BJ (cell line): ENCODE measurements at places on chromosomes 2 and 18. TPM values are rescaled to one million over a fixed set of nuclear protein-coding genes. Genes with fewer than 3 reads are reported as not detected.

Gene B3GNT7
- 0.06 and 0.15 TPM in 2 replicates for polyA plus RNA-seq

Gene PRKRA
- polyA plus RNA-seq: 30.4 and 51.6 TPM in 2 replicates

Gene TDRD15
- not detected in 2 replicates for polyA plus RNA-seq

Gene MATN3
- 0.92 and 0.97 TPM in 2 replicates for polyA plus RNA-seq

Gene IL36G
- polyA plus RNA-seq: not detected in 2 replicates

Gene LAMA1
- polyA plus RNA-seq: 3.2 and 3.4 TPM in 2 replicates

Gene SLC8A1
- 18.5 and 34.5 TPM in 2 replicates for polyA plus RNA-seq

Gene GNAL
- polyA plus RNA-seq: 0.21 and 0.43 TPM in 2 replicates

Gene SLC4A5
- polyA plus RNA-seq: 0.07 and 0.16 TPM in 2 replicates

Gene CACNB4
- 0.12 TPM in 2 replicates for polyA plus RNA-seq

Gene SLC14A1
- polyA plus RNA-seq: 0.63 and 0.77 TPM in 2 replicates

Gene CYP26B1
- 0.16 and 0.27 TPM in 2 replicates for polyA plus RNA-seq

Gene EFR3B
- polyA plus RNA-seq: 0.11 and 0.18 TPM in 2 replicates

Gene KIAA2012
- polyA plus RNA-seq: 0.13 and 0.18 TPM in 2 replicates

Gene RHBDD1
- 29.2 and 51.6 TPM in 2 replicates for polyA plus RNA-seq

Gene RIT2
- polyA plus RNA-seq: not detected in 2 replicates

Gene STPG4
- 0.06 TPM in 2 replicates for polyA plus RNA-seq

Gene HOXD10
- 11.0 and 12.6 TPM in 2 replicates for polyA plus RNA-seq

Gene CD207
- polyA plus RNA-seq: not detected in 2 replicates

Gene CROCC2
- polyA plus RNA-seq: not detected in 2 replicates

Gene IKZF2
- polyA plus RNA-seq: 2.4 and 2.9 TPM in 2 replicates

Gene COLEC12
- polyA plus RNA-seq: 41.1 and 55.1 TPM in 2 replicates

Gene FIGN
- 2.4 and 3.0 TPM in 2 replicates for polyA plus RNA-seq

Gene ACADL
- not detected in 2 replicates for polyA plus RNA-seq

Gene SPEG
- polyA plus RNA-seq: 47.0 and 69.9 TPM in 2 replicates

Gene LPIN1
- 20.7 and 20.8 TPM in 2 replicates for polyA plus RNA-seq

Gene SRD5A2
- 0.01 TPM in 1 of 2 replicates, not detected in the other for polyA plus RNA-seq

Gene ERBB4
- polyA plus RNA-seq: not detected in 2 replicates

Gene CYP27C1
- polyA plus RNA-seq: 0.13 and 0.28 TPM in 2 replicates

Gene ACVR1C
- 0.01 and 0.04 TPM in 2 replicates for polyA plus RNA-seq

Gene ALPP
- not detected in 2 replicates for polyA plus RNA-seq

Gene IL36RN
- not detected in 2 replicates for polyA plus RNA-seq

Gene GPR45
- polyA plus RNA-seq: not detected in 2 replicates

Gene NT5C1B
- not detected in 2 replicates for polyA plus RNA-seq

Gene OTOS
- not detected in 2 replicates for polyA plus RNA-seq

Gene APCDD1
- 15.3 and 32.4 TPM in 2 replicates for polyA plus RNA-seq

Gene ADGRF3
- 0.12 and 0.20 TPM in 2 replicates for polyA plus RNA-seq

Gene EFHD1
- polyA plus RNA-seq: 60.0 and 76.5 TPM in 2 replicates

Gene STEAP3
- 7.7 and 13.9 TPM in 2 replicates for polyA plus RNA-seq
